HCT116 (cell line): ENCODE measurements at places on chromosomes 16 and 17. TPM values are rescaled to one million over a fixed set of nuclear protein-coding genes. Genes with fewer than 3 reads are reported as not detected.

GRCh38 chr16:28503470-28504259 lies 3.0 kb downstream of the IL27 start:
- DNase-seq: peak; percentile 29

DNA sequence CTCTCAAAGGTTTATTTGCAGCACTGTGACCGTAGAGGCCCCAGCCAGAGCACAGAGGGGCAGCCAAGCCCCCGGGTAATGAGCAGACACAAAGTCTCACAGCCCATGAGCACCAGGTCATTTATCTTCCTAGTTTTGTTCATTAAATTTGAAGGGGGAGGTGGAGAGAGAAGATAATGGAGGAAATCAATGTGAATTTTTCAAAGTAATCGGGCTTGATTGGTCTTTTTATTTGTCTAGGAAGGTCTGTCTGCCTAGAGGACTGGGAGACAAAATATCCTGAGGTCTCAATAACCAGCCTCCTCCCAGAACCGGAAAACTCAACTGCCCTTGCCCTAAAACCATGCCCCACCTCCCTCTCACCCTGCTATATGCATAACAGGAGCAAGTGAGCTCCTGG lies 189.0 kb downstream of the SLC39A11 start:
- DNase-seq: no peak

Gene CTRB1
- 5.6 TPM for total RNA-seq

DNA sequence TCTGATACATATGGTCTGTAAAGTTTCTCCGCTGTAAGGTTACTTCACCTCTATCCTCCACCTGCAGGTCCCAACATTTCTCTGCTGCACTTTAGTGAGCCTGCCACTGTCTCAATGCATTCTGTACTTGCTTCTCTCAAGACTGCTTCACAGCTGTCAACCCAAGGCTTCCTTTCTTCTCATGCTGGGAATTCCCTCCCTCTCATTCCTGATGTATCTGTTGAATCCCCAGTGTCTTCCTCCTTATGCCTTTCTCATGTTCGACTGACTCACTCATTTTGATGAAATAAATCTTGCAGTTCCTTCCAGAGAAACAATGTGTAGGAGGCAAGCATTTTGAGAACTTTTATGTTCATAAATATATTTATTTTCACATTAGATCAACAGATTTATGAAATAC lies 288.3 kb downstream of the CNTNAP4 start:
- no peak for DNase-seq

Gene KSR1
- 16.5 TPM for total RNA-seq

Gene IL21R
- total RNA-seq: 1.2 TPM

- no peak for DNase-seq
Measured at GRCh38 chr17:83115832-83116231, 36.4 kb downstream of the METRNL start.

Gene WNT9B
- total RNA-seq: not detected

- no peak for DNase-seq
Measured at GRCh38 chr17:81239714-81240555, 817 bp downstream of the NDUFAF8 start.

GRCh38 chr17:66691644-66692420 lies 143.1 kb upstream of the CACNG5 start:
- DNase-seq: no peak

DNA sequence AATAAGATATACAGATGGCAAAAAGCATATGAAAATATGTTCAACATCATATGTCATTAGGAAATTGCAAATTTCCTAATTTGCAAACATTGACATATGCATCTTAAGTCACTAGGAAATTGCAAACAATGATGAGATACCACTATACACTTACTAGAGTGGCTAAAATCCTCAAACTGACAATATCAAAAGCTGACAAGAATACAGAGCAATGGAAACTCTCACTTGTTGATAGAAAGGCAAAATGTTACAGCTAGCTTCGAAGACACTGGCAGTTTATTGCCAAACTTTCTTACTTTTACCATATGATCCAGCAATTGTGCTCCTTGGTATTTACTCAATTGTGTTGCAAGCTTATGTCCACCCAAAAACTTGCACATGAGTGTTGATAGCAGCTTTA lies 5.0 kb upstream of the IL4R start:
- DNase-seq: no peak

Gene HS3ST3B1
- total RNA-seq: 2.4 TPM

DNA sequence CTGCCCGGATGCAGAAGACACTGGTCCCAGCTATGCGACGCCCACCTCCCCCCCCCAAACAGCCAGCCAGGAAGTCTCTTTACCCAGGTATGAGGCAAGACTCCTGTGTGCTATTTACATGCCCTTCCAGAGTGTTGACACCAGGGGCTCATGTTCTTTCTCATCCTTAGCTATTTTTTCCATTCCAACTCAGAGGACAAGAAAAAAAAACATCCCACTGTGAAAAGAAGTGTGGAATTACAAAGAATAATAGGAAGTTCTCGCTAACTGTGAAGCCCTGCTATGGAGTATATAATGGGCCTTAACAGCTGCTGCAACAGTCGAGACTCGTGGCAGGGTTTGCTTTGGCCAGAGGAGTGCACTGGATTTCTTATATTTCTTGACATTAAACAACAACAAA lies 584.9 kb downstream of the CDH13 start:
- DNase-seq: no peak

Gene GRN
- total RNA-seq: 206 TPM

Gene KRTAP2-2
- 1.2 TPM for total RNA-seq

DNA sequence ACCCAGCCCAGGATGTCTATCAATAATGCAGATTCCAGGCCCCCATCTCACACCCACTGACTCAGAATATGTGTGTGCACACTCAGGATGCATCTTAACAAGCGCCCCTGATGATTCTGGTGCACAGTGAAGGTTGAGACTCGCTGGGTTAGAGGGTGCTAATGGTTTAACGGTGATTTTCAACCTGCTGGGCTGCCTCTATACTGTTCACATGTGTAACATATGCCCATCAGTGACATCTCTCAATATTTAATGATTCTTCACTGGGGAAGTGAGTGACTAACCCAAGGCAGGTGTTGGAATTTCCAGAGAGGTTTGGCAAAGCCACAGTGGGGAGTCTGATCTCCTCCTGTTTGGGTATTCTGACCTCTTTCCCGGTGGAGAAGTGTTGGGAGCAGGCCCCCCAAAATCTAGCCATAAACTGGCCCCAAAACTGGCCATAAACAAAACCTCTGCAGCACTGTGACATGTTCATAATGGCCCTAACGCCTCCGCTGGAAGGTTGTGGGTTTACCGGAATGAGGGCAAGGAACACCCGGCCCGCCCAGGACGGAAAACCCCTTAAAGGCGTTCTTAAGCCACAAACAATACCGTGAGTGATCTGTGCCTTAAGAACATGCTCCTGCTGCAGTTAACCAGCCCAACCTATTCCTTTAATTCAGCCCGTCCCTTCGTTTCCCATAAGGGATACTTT lies 4.1 kb upstream of the DOC2B start:
- DNase-seq: no peak

DNA sequence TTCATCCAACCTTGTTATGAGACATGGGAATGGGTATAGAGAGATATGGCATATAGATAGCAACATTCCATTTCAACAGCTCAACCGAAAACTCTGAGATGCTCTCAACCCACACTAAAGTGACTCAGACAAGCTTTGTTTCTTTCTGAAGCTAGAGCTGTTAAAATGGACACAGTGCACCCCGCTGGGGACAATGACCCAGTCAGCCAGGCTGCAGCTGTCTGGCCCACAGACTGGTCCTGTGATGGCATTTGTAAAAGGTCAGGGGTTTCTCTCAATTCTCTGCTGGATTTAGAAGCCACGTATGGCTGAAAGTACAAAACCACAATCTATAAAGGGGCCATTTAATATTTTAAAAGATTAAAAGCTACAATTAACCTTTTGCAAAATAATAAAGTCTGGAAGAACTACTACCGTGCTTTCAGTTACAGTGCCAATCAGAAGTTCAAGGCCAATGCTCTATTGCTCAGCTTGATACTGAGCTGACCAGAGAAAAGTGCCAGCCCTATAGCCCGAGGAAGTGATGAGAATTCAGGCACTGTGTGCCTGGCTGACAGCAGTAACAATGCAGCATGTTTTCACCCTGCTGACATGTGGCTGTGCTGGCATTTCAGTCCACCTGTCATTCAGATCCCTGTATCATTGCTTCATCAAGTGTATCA lies 60.2 kb downstream of the TEX2 start:
- DNase-seq: no peak

- DNase-seq: no peak
Measured at GRCh38 chr16:4002121-4002520, 114.1 kb downstream of the ADCY9 start.

DNA sequence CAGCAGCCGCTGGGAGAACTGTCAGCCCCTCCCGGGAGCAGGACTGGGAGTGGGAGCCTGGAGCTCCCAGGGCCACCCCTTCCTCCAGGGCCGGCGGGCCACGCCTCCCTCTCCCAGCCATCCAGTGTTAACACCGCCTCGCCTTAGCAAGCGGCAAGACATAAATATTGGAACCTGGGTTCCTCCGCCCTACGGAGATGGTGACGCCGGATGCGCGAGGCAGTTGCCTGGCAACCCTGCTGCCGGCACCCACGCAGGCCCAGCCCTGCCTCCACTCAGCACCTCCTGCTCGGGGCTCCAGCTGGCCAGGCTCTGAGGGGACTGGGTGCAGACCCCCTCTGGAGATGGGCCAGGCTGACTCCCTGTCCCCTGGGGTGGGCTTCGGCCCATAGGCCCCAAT lies 27.4 kb upstream of the CACNA1H start:
- DNase-seq: peak; percentile 43

DNA sequence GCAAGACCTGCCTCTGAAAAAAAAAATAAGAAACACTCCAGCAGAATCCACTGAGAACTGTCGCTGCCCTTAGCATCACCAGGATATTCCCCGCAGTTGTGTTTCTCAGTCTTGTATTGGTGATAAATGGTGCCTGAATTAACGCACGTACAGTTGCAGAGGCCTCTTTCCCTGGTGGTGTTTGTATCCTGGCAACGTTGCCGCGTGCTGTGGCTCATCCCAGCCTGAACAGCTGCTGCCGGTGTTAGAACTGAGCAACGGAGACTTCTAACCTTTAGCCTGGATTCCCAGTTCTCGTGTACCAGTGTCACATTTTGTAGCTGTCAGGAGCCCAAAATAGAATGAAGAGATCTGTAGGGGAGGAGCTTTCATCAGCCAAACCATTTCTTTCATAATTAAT lies 4.8 kb downstream of the MLYCD start:
- no peak for DNase-seq

Gene KRTAP4-5
- total RNA-seq: not detected

GRCh38 chr17:31900877-31901276 lies 631 bp downstream of the UTP6 start:
- no peak for DNase-seq

- no peak for DNase-seq
Measured at GRCh38 chr16:11169641-11170040, 86.4 kb downstream of the SOCS1 start.

- no peak for DNase-seq
Measured at GRCh38 chr16:88599092-88599733, 29.0 kb downstream of the ZC3H18 start.

- DNase-seq: no peak
Measured at GRCh38 chr17:74369665-74370490, 2.6 kb downstream of the GPR142 start.

- no peak for DNase-seq
Measured at GRCh38 chr17:14547016-14547415, 246.1 kb downstream of the HS3ST3B1 start.

DNA sequence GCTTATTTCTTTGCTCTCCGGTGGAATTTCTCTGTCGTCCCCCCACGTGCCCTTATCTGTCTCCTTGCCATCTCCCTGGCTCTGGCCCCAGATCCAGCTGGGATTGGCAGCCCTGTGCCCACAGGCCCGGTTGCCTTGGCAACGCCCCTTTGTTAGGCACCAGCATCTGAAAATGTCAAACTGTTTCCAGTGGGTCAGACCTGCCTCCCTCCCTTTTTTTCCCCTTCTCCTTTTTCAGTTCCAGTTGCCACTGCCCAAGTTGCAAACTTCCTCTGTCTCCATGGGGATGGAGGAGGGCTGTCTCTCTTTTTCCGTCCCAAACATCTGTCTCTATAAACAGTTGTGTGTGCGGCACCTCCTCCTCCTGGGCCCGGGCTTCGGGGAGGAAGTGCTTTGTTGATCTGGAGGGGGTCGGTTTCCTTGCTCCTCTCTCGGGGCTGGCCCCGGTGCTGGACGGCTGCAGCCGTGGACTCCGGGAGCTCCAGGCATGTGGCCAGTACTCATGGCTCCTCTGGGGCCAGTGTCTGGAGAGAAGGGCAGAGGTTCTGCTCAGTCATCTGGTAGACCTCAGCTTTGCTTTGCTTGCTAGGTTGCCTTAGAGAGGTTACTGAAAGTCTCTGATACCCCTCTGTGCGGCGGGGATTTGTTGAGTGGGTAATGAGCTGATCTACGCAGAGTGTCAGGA lies 35.3 kb downstream of the SOCS3 start:
- DNase-seq: no peak

DNA sequence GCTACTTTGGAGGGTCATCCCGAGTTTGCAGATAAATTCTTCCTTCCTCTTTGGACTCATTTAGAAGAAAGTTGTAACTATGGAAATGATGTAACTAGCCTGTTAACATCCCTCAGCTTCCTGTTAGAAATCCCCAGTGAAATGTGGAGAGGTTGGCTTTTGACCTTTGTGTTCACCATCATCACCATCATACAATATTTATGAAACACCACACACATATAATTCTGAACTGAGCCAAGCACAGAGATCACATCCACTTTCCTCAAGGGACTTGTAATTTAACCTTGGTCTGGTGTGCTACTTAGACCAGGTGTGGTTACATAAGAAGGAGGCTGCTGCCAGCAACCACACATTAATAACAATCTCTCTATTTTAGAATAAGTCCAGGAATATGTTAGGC lies 2.5 kb downstream of the CAPNS2 start:
- no peak for DNase-seq

DNA sequence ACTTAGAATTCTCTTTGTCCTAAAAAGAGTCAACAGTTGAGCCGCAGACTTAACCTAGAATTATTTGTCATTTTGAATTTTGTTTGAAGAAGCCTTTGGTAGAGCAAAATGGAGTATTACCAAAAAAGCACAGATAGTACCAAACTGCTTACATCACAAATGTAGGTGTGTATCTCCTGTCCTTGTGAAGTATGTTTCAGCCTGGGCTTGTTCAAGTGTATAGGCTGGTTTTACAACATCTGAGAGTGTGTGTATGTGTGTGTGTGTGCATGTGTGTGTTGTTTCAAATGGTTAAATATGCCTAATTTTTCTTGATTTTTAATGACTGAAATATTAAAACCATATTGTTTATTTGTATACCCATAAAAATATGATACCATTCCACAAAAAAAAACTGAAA lies 188.7 kb upstream of the AXIN2 start:
- DNase-seq: no peak

Gene MYL4
- 0.32 TPM for total RNA-seq
